ENCODE measurements at places on chromosomes 11 and 22. TPM values are rescaled to one million over a fixed set of nuclear protein-coding genes. Genes with fewer than 3 reads are reported as not detected.

Gene PATE1
- not detected for total RNA-seq

Gene PPP2R1B
- 38.0 TPM for total RNA-seq

Gene CFAP300
- 2.5 TPM for total RNA-seq

Gene MARK2
- 23.6 TPM for total RNA-seq

Gene GAS2
- 2.4 TPM for total RNA-seq

Gene GAB2
- 10.1 TPM for total RNA-seq

Gene TBC1D10A
- 15.8 TPM for total RNA-seq

Gene PGR
- 0.13 TPM for total RNA-seq

Gene TMEM109
- 71.0 TPM for total RNA-seq

Gene ANO9
- 3.1 TPM for total RNA-seq

Gene WNT7B
- 34.6 TPM for total RNA-seq

Gene SCN3B
- total RNA-seq, result under 0.01 TPM

Gene OR52I1
- total RNA-seq, result not detected

Gene GRM5
- 0.13 TPM for total RNA-seq

Gene PARVG
- under 0.01 TPM for total RNA-seq

Gene RFPL2
- not detected for total RNA-seq

Gene OLFML1
- total RNA-seq, result 0.25 TPM

Gene DRD4
- total RNA-seq, result not detected

Gene UBASH3B
- 21.9 TPM for total RNA-seq

Gene C11orf42
- total RNA-seq, result not detected

Gene FREY1
- total RNA-seq, result not detected
